ENCODE measurements at places on chromosomes 3 and 15.

GRCh38 chr3:149243540-149243939, 21.9 kb upstream of the CP start:
- no peak for DNase-seq

- DNase-seq: no peak
Measured at GRCh38 chr15:96858694-96859093, 528.2 kb downstream of the NR2F2 start.

- peak; percentile 9 for DNase-seq
Measured at GRCh38 chr3:177284383-177284881, 87.2 kb upstream of the TBL1XR1 start.

DNA sequence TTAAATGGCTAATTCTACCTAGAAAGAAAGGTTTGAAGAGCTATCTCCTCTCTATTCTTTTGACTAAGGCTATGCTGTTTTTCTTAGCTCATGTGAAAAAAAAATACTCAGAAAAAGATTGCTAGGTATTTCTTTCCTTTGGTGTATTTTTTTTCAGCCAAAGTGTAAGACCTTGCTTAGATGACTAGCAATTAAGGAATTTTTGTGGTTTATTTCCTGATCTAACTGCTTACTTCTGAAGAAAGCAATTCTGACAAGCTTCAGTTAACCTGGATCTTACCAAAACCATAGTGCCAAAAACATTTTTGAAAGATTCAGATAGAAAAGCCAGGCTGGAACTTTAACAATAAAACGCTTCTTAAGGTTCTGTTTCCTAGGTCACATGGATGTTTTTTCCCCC, 315.6 kb downstream of the SOX2 start:
- DNase-seq: no peak

GRCh38 chr3:41199866-41200668, 762 bp downstream of the CTNNB1 start:
- DNase-seq: peak; percentile 72

DNA sequence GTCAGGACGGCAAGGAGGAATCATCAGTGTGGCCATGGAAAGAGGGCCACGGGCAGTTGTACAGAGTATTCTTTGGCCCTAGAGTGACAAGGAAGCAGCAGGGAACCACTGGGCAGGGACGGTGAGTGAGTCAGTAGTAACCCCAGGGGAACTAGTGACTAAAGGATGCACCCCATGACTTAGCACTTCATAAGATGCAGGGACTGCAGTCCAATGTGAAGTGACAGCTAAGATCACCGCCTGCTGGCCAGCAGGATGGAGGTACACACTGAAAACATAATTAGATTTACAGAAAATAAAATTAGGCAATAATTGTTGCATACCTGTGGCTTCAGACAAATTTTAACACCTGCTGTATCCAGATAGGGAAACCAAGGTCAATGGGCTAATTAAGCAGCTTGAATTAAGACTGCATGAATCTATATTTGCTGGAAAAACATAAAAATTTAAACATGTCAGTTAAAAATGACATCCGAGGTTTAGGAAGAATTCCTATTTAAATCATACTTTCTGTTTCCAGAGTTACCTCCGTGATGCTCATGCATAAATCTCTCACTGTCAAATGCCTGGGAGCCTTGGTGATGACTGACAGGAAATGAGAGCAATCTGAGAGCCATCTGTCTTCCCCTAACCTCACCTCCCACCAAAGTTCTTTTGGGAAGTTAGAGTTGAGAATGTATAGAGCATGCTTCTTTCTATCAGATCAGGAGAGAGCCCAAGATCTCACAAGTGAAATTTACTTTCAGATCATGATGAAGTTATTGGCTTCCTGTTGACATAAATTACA, 56.5 kb downstream of the DCLK3 start:
- peak; percentile 89 for DNase-seq

DNA sequence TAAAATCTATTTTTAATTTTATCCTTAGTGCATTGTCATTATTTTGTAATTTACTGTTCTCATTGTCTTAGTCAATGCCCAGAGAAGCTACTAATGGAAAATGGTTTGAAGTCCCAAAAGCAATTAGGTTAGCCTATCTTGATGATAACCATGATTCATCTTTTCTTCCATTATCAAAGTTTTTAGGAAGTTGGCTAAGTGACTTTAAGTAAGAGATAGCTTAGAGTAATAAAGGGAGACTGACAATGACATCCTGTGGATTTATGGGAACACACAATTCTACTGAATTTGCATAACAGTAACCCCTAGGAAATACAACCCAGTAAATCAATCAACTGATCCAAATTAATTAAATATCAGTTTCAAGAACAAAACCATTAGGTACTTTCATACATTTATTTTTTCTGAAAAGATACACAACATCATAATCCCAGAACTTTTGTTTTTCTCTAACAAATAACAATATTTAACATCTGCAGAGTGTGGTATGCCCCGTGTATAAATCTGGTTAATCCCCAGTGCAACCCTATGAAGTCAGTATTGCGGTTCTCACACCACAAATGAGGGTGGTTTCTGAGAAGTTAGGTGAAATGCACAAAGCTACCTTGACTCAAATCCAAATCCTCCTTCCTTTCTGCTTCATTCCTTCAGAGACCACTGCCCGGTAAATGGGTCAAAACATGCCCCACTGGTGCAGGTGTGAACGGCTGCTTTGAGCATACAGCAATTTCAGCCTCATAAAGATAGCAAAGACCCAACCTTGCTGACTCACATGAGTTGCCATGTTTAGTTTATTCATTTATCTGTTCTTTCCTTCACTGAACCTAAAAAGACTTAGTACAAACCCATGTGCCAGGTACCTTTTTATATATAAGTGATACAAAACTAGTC, 202.1 kb downstream of the TBL1XR1 start:
- DNase-seq: no peak

GRCh38 chr15:90594301-90594738, 64.6 kb downstream of the CRTC3 start:
- DNase-seq: peak; percentile 25

GRCh38 chr3:191329654-191330529, at the start of gene UTS2B:
Gene UTS2B, minus strand, starts transcription at chr3:191330526. Its CDS starts 48,337 bp downstream, at chr3:191282189.
- DNase-seq: peak; percentile 78

DNA sequence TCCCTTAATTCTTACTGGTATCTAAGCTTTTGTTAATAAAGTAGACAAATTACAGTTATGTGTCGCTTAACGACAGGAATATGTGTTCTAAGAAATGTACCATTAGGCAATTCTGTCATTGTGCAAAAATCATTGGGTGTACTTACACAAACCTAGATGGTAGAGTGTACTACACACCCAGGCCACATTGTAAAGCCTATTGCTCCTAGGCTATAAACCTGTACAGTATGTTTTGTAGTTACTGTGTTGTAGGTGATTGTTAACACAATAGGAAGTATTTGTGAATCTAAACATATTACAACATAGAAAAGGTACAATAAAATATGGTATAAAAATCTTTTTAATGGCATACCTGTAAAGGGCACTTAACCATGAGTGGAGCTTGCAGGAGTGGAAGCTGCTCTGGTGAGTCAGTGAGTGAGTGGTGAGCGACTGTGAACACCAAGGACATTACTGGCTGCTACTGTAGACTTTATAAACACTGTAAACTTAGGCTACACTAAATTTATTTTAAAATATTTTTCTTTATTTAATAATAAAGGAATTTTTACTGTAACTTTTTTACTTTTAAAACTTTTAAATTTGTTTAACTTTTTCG, 47.4 kb downstream of the FSIP1 start:
- no peak for DNase-seq

GRCh38 chr15:71218272-71218805, 103.1 kb downstream of the THSD4 start:
- no peak for DNase-seq

DNA sequence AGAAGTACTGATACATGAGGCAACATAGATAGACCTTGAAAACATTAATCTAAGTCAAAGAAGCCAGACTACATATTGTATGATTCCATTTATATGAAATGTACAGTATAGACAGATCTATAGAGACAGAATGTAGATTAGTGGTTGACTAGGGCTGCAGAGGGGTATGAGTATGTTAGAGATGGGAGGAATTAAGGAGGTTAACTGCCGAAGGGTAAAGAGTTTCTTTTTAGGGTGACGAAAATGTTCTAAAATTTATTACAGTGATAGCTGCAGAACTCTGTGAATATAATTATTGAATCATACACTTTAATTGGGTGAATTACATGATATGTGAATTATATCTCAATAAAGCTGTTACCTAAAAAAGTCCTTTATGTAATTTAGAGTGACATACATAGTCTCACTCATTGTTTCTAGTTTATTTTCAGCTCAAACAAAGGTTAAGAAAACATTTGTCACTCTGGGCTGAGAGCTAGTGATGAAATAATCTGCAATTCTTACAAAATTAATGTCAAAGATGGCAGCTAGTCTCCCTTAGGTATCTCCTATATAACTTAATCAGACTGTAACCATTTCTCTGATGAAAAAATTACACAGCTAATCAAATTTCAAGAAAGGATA, 61.4 kb downstream of the DENND4A start:
- DNase-seq: peak; percentile 67

DNA sequence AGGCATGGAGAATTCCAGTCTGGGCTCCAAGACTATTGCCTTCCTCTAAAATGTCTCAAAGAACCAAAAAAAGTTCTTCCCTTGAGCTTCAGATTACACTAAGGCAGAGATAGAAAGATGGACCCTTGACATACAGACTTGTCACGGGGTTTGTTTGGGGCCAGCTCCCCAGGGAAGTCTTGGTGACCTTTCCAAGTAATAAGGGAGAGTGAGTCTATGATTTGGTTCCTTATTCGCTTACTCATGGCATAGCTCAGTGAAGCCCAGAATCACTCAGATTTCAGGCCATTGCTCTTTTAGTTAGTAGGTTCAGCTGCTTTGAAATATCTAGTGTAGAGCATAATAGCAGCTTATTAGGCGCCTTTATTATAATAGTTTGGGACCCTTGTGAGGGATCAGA, 90.3 kb downstream of the PLCL2 start:
- no peak for DNase-seq

GRCh38 chr15:65869954-65870871, 922 bp downstream of the RAB11A start:
- peak; percentile 68 for DNase-seq
